Activated T-helper 1 cell treated with anti-CD3 and anti-CD28 coated beads, Interleukin-12 subunit alpha, Interleukin-12 subunit beta, Interleukin-2, Interleukin-4 antibody, amounts not matched to agents 30 ng/mL and 10 ng/mL and 1 ng/mL, durations not matched to agents 14 hours and 24 hours and 36 hours (primary cell): ENCODE measurements at places on chromosomes 1 and 21. TPM values are rescaled to one million over a fixed set of nuclear protein-coding genes. Genes with fewer than 3 reads are reported as not detected.
A peak's percentile ranks its signal among the peaks of the same experiment; 100 is the strongest.

- peak; percentile 16 for DNase-seq
Measured at GRCh38 chr1:200409203-200409760, 554 bp downstream of the ZNF281 start.

DNA sequence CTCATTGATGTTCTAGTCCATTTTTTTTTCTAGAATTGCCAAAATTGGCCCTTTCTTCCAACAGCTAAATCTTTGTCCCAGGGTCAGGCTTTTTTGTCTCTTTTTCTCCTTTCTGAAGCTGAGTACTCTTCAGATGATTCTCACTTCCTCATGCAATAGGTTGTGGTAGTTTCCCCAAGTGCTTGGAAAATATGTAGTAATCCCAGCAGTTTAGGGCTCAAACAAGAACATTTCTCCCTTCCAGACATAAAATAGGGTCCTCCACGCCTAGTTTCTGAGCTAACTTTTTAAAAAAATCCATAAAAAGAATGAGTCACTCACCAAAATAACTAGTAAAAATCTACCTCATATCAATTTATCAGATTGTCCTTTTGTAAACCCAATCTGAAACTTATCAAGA is 10.0 kb upstream of the MCOLN3 start:
- no peak for DNase-seq

- DNase-seq, result no peak
Measured at GRCh38 chr1:76140227-76140626, 65.7 kb downstream of the ST6GALNAC3 start.

B3GALT2 gene
- 0.13 TPM in 1 of 2 replicates, not detected in the other for total RNA-seq

FCRL6 gene
- total RNA-seq, result not detected in 2 replicates

ST6GALNAC5 gene
- total RNA-seq, result not detected in 2 replicates
